Stimulated activated CD4-positive, alpha-beta T cell treated with anti-CD3 and anti-CD28 coated beads, Interleukin-1b, Interleukin-23, amount 100 ng/mL, for 1 hour (primary cell): ENCODE measurements at places on chromosomes 4 and X.

DNA sequence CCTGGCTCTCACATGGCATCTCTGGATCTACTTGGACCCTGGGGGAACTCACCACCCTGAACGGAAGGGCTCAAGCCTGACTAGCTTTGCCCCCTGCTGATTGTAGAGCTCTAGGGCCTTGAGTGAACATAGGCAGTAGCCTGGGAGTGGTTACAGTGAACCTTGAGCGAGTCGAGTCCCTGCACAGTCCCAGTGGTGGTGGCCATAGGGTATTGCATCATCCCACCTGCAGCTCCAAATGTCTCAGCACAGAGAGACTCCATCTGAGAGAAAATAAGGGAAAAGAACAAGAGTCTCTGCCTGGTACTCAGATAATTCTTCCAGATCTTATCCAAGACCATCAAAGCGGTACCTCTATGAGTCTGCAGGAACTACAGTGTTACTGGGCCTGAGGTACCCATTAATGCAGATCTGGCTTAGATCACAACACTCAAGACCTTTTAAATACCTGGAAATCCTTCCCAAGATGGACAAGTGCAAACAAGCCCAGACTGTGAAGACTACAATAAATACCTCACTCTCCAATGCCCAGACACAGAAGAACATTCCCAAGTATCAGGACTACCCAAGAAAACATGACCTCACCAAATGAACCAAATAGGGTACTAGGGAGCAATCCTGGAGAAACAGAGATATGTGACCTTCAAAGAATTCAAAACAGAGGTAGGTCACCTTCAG, 167.5 kb upstream of the TET2 start:
- DNase-seq: no peak

DNA sequence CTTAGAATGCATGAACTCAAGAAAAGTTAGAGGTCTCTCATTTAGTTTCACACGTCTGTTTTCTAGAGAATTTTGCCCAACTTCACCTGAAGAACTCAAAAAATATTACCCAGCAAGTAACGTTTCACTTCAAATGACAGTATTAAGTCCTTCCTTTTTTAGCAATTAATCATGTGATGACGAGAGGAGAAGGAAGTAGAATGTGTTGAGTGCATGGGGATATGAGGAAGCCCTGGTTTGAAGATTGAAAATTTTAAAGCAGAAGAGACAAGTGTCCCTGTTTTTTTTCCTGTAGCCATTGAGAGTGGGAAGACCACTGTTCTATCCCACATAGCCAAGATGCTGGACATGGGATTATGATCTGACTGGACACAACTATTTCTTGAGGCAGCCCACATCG, 406.3 kb upstream of the CPEB2 start:
- DNase-seq: no peak

DNA sequence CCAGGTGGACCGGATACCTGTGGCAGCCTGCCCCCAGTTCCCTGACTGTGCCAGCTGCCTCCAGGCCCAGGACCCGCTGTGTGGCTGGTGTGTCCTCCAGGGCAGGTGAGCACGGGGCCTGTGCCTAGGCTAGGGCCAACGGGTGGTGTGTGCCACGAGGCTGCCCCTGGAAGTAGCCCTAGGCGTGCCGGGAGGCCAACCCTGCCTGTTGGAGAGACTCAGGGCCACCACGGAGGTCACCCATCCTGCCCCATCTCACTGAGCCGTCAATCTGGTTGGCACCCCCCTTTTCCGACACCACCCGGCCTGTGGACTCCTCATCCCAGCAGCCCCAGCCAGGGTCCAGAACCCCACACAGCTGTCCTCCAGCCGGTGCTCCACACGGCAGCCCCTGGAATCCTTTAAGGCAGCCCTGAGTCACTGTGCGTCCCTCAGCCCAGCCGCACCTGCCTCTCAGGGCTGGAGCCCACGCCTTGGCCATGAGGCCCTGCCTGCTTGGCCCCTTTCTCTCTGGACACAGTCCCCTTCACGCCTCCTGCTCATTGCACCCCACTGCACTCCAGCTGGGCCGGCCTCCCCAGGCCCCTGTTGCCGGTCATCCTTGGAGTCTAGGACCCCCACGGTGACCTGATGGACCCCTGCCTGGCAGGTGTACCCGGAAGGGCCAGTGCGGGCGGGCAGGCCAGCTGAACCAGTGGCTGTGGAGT, 5.3 kb downstream of the PLXNB3 start:
- DNase-seq: no peak

DNA sequence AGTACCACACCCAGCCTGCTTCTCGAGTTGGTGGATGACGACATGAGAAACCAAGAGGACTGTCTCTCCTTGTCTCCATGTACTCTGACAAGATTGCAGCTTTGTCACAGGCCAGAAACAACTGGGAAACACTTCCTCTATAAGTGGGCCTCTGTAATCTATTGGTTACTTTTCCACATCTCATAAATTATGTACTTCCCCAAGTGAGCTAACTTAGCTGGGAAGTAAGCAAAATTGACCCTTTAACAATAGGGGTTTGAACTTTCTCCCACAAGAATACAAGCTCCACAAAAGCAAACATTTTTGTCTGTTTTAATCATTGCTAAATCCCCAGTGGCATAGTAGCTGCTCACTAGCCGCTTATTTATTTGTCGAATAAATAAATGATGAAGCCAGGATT, 14.1 kb upstream of the USO1 start:
- DNase-seq: no peak
